Neural progenitor cell (in vitro differentiated cells): ENCODE measurements at places on chromosomes 16 and 17. TPM values are rescaled to one million over a fixed set of nuclear protein-coding genes. Genes with fewer than 3 reads are reported as not detected.

The RGS11 gene
- 0.52 and 0.96 TPM in 2 replicates for total RNA-seq

The FBXW10 gene
- total RNA-seq: 0.15 and 0.24 TPM in 2 replicates

The CACNG3 gene
- not detected in 2 replicates for total RNA-seq

The CD300A gene
- total RNA-seq: 0.28 TPM in 1 of 2 replicates, not detected in the other

DNA sequence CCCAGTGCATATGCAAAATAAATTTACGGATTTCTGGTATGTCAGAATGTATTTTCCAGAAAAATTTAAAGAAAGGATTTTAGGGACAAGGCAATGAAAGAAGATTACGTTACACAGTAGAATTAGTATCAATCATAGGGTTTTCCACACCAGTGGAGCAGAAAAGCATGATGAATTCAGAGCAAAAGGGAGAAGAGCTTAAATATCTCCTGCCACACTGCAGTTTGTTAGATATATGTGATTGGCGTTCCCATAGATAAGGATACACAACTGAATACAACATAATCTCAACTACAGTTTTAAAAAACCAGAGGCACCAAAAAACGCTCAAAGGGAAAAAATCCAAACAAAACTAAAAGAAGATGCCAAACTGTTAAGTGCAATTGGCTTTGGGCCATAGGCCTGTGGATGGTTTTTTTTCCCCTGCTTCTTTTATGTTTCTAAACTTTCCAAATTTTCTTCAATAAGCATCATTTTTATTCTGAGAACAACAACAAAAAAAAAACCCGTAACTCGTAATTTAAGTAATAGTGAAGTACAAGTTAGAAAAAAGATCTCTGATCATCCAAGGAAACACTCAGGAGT lies 22.3 kb downstream of the MARF1 start:
- DNase-seq: no peak

DNA sequence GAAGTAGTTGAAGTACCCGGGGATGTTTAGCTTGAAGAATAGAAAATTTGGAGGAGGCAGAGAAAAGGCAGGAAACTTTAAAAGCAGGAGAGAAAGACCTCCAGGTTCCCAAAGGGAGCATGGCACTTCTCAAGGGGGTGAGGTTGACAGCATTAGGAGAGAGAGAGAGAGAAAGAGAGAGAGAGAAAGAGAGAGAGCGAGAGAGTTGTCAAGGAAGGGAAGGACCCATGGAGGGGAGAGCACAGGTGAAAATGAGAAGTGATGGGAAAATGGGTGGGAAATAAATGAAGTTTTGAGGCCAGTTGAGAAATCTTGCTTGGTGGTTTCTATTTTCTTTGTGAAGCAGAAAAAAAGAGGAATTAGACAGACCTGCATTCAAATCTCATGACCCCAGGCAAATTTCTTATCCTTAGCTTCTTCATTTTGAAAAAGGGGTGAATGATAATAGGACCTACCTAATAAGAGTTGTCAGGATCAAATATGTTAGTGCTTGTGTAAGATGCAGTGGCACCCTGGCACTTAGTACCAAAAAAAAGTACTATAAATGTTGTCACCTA lies 24.0 kb downstream of the PRKCB start:
- DNase-seq: no peak

- no peak for DNase-seq
These were observed 9.7 kb upstream of the ARL2BP start for GRCh38 chr16:57235128-57236021.

GRCh38 chr16:85169333-85170065 lies 57.2 kb upstream of the CIBAR2 start:
- DNase-seq: peak; percentile 71

GRCh38 chr16:89043636-89044417 lies 49.8 kb upstream of the ACSF3 start:
- DNase-seq: no peak
